ENCODE measurements at places on chromosomes 1 and 21.

GRCh38 chr1:115506518-115506917 lies 135.3 kb upstream of the VANGL1 start:
- DNase-seq: no peak

DNA sequence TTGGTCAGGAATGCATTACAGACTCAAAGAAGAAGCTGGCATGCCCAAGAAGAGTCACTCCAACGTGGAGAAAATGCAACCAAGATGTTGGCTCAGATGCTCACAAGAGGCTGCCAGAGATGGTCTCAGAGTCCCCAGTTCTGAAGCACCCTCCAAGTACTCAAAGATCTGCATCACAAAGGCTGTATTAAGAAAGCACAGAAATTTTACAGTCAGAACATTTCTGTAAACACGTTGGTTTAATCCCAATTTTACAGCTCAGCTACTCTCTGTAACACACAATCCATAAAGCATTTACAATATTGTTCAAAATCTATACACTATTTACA lies 69.4 kb downstream of the CDC7 start:
- no peak for DNase-seq

DNA sequence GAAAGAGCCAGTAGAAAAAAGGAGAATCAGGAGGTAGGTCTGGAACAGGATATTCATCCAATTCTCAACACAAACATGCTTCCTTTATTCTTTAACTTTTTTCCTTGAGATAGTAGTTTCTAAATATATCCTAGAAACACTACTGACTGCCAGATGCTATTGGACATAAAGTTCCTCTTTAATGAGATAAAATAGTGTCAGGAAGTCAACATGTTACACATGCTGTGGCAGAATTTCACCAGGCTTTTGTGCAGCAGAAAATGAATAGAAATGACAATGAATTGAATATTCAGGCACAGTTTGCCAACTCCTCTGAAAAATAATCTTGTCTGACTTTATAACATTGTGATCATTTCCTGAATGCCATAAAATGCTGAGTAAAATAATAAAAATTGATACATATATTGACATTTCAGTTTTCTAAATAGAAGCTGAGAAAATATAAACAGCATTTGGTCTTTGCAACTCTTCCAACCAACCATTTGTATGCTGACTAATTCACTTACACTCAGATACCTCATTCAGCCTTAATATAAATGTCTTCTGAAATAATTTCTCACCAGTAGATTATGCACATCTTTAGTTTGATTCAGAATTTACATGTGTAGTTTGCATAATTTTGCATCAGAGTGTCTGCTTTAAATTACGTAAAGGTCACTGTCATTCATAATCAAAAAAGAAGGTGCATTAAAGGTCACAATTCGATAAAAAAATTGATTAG lies 486.1 kb upstream of the ADGRL2 start:
- no peak for DNase-seq

DNA sequence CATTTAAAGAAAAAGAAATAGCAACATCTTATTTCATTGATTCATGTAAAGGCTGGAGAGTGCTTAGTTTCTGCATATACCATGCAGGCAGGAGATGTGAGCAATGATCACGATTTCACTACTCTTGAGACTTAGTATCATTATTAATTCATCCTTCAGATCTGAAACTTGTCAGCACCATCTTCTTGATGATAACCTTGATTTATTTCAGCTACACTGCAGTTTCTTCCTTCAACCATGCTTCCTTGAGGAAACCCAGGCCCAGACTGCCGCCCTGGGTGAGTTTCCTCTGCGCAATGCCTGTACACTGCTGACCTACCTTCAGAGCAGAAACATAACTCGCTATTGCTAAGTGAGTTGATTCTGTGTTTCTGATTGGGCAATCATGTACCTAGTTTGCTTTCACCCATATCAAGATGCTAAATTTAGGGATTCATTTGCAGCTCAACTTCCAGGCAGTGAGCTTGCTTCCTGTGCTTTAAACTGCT lies 13.5 kb upstream of the BCL10 start:
- no peak for DNase-seq

DNA sequence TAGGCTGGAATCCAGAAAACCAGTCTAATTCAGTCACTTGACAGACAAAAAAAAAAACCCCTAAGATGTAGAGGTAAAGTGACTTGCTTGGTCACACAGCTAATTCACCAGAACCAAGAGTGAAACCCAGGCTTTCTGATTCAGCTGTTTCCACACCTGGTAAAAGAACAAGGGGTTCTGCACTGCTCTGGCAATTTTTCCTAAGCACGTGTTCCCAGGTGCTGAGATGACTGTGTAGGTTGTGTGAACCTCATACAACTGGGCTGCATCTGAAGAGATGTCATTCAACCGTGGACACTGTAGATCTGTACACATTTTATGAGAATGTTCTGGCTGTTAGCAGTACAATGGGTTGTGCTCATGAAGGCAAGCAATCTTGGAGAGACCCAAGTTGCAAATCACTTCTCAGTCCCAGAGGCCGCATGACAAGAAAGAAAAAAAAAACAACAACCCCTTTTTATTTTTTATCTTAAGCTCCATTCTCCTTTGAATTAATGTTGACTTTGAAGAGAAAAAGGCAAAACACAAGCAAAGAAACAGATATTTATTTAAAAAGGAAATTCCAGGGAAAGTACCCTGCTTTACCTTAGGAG lies 95.4 kb downstream of the INTS7 start:
- DNase-seq: no peak
